ENCODE measurements at places on chromosomes 2 and 18.

DNA sequence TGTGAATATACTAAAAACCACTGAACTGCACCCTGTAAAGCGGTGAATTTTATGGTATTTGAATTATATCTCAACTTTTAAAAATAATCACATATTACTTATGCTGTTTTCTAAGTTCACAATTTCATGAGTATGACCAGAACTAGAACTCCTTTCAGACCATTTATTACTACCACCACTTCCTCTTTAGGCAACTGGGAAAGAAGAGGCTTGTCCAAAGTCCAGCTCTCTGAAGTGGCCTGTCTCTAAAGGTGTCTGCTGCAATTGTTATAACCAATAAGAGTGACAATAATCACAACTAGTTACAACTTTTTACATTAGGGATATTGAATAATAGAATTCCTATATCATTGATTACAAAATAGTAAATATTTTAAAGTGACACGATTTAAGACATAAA is 267.9 kb upstream of the PIK3C3 start:
- no peak for DNase-seq

- peak; percentile 70 for DNase-seq
Measured at GRCh38 chr2:224142397-224143312, 103.6 kb upstream of the SERPINE2 start.

DNA sequence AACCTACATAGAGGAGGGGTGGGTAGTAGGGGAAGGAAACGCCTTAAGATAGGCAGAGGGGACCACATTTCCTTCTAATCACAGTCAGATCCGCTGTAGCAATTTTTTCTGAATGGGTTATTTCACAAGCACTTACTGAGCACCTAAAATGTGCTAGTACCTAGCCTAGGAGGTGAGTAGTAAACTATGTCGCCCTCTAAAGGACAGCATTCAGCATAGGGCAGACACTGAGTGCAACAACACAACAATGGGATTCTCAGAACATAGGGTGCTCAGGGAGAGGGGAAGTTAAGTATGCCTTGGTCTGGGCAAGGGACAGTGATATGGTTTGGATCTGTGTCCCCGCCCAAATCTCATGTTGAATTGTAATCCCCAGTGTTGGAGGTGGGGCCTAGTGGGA is 166.1 kb upstream of the RAB6C start:
- peak; percentile 6 for DNase-seq

GRCh38 chr2:212254339-212254738 is 284.3 kb downstream of the ERBB4 start:
- DNase-seq, result no peak

GRCh38 chr2:231530099-231531011 is at the start of gene NMUR1:
TSS of gene NMUR1 (minus strand) at chr2:231530445. CDS start at chr2:231530361, 84 bp downstream.
- peak; percentile 33 for DNase-seq

GRCh38 chr2:201158111-201158929 is 24.6 kb upstream of the CASP10 start:
- DNase-seq, result peak; percentile 75

DNA sequence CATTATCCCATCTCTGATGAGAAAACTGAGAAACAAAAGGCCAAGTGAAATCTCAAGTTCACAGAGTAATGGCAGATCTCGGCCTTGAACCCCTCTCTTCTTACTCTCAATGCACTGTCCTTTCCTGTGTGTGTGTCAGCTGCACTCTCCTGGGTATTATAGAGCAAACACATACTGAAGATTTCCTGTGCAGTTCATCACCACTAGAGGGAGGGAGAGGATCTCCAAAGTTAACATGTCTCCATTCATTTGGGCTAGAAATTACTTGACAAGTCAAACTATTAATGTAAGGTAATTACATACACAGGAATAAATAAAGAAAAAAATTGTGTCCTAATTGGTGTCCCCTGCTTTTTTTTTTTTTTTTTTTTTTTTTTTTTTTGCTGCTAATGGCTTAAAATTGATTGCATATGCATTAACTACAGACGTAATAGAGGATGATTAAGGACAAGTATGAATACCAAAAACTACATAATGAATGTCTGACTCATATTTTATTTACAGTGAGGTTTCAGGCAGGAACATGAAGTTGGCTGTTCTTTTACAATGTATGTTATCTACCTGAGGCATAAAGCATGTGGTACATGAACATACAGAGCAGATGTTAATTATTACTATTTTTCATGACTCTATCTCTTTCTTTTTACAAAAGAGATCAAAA is 269.2 kb downstream of the NYAP2 start:
- DNase-seq, result peak; percentile 63

- DNase-seq, result no peak
Measured at GRCh38 chr2:217703102-217703501, 299.7 kb downstream of the TNS1 start.

DNA sequence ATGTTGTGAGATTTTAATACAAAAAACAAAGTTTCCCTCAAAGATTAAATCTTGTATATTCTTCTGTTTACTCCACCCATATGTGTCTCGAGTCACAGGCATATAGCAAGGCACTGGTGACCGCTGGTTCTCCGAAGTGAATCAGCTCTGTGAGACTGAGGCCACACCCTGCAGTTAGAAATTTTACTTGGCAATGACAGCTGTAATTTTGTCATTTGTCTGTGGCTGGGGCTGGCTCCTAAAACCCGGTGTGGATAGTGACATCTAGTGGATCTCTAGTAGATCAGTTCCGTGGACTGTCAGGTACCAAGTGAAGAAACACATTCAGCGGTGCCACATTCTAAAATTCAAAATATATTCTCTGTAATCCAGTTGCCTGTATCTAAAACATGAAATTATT is 278.0 kb downstream of the NEDD4L start:
- DNase-seq, result peak; percentile 86

- no peak for DNase-seq
Measured at GRCh38 chr2:7027411-7027810, 110.2 kb downstream of the RNF144A start.

- DNase-seq, result peak; percentile 21
Measured at GRCh38 chr18:2030647-2031046, 540.7 kb downstream of the METTL4 start.

DNA sequence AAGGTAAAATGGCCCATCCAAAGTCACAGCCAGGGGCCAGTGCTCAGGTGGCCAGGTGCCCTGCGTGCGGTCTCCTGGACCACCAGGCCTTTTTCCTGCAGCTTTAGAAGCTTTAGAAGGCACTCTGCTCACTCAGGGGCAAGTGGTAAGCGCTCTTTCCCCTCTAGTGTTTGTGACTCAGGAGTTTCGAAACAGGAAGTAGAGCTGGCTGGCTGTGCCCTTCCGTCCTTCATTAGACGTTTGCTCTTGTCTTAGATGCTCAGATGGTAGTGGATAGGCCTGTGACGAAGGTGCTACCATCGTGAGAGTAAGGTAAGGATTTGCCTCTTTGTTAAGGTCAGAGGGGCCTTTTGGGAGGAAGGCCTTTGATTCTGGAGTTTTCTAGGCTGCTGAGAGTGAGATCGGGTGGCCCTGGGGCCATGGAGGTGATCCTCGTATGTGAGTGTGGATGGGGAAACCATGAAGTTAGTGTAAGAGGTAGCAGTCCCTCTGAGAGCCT is at the start of gene CASP8:
CASP8 (plus strand) TSS at position 235 of the 499 bp plus-strand sequence. CDS start 5,951 bp downstream, outside the sequence.
- peak; percentile 54 for DNase-seq

DNA sequence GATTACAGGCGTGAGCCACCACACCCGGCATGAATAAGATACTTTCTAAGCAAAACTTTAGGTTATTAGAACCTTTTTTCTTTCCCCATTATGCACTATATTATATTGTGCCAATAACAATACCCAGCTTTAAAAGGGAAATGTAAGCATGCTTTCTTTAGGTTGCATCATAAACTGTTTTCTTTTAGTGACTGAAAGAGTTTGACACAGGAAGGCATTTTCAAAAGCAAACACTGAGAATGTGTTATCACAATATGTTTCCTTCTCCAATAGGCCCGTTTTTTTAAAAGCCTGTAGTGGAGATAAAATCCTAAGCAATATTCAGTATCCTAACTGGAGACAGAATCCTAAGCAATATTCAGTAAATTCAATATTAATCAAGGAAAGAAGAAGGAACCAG is 16.7 kb upstream of the EPB41L5 start:
- no peak for DNase-seq

- no peak for DNase-seq
Measured at GRCh38 chr18:32867936-32868335, 95.1 kb upstream of the KLHL14 start.

- no peak for DNase-seq
Measured at GRCh38 chr2:179444056-179444455, 179.4 kb upstream of the SESTD1 start.

DNA sequence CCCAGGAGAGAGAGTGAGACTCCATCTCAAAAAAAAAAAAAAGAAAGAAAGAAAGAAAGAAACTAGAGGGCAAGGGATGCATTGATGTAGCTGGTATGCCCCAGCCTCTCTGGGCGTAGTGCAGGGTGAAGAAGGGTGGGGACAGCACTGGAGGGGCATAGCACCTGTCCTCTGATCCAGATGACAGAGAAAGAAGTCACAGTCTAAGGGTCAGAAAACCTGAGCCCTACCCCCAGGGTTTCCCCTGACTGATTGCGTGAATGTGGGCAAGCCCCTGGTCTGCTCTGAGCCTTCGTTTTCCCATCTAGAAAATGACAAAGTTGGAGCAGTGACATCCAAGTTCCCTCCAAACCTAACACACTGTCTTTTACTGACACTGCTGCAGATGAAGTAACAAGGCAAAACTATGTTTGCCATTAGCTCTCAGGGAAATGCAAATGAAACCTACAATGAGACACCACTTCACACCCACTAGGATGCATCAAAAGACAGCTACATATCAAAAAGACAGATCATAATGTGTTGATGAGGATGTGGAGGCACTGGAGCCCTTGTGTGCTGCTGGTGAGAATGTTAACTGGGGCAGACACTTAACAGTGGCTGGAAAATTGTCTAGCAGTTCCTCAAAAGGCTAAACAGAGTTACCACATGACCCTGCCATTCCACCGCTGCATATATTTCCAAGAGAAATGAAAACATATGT is 19.5 kb upstream of the YWHAQ start:
- no peak for DNase-seq

DNA sequence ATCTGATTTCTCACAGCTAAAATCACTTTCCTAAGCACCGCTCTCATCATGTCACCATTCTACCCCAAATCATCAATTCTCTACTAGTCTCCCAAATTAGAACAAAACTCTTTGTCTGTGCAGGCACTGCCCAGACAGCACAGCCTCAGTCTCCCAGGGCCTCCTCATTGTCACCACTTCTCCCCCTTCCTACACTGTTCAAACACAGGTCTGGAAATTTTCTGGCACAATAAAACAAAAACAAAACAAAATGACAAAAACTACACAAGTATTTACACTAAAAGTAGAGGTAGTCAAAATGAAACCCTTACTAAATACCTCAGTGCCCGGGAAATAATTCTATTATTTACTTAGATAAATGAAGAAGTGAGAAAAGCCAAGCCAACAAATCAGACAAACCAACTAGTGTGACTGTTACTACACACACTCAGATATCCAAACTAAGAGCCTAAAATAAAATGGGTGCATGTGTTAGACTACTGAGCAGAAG is 156.2 kb upstream of the DNMT3A start:
- DNase-seq, result no peak

Measured in kidney tubule cell (primary cell).